Activated T-cell treated with anti-CD3 and anti-CD28 coated beads, Interleukin-2, amount 50 U/mL, for 72 hours (primary cell): ENCODE measurements at places on chromosomes 13 and 19.

DNA sequence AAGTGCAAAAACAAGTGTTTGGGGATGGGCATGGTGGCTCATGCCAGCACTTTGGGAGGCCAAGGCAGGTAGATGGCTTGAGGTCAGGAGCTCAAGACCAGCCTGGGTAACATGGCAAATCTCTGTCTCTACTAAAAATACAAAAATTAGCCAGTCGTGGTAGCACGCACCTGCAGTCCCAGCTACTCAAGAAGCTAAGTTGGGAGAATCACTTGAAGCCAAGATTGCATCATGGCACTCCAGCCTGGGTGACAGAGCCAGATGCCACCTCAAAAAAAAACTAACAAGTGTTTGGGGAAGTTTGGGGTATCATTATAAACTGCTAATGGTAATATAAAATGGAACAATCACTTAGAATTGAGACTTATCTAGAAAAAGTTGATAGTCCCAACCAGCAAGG, 24.6 kb downstream of the XPO4 start:
- H3K4me3 ChIP-seq: no peak overlapping the region
- H3K36me3 ChIP-seq: no peaks in the 10 kb centered on the region
- DNase-seq: no peak
- H3K4me1 ChIP-seq: peaks cover 27% of the 10 kb centered on the region
- H3K27ac ChIP-seq: no peak overlapping the region
- H3K27me3 ChIP-seq: no peaks in the 10 kb centered on the region

DNA sequence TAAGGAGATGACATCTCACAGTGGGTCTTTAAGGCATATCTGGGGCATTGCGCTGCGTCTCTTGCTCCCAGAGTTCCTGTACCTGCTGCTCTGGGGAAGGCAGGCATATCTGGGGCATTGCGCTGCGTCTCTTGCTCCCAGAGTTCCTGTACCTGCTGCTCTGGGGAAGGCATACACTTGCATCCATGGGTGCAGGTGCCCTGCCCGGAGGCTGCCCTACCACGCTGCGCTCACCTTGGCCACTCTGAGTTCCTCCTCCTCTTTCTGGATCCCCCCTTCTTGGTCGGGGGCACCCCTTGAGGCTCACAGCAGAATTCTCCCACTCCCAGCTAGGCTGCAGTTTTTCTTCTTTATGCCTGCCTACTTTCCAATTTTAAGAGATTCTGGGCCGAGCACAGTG, 60.9 kb upstream of the TMTC4 start:
- no peaks in the 10 kb centered on the region for H3K36me3 ChIP-seq
- H3K4me3 ChIP-seq: no peak overlapping the region

- no peak for DNase-seq
- no peaks in the 10 kb centered on the region for H3K27me3 ChIP-seq
- no peak overlapping the region for H3K27ac ChIP-seq
- peaks cover 2% of the 10 kb centered on the region for H3K36me3 ChIP-seq
- no peaks in the 10 kb centered on the region for H3K4me1 ChIP-seq
- H3K4me3 ChIP-seq: no peak overlapping the region
These were observed 178.2 kb downstream of the GPC5 start for GRCh38 chr13:91576590-91576989.

- peak overlapping the region; percentile 72 for H3K27ac ChIP-seq
- H3K4me1 ChIP-seq: peaks cover 32% of the 10 kb centered on the region
- H3K4me3 ChIP-seq: peak overlapping the region; percentile 69
- DNase-seq: peak; percentile 77
- no peaks in the 10 kb centered on the region for H3K27me3 ChIP-seq
- H3K36me3 ChIP-seq: peaks cover 37% of the 10 kb centered on the region
These were observed 36.2 kb upstream of the GARRE1 start for GRCh38 chr19:34217952-34218817.

GRCh38 chr13:45316338-45316737, 24.6 kb downstream of the TPT1 start:
- no peak overlapping the region for H3K27ac ChIP-seq
- H3K4me1 ChIP-seq: peaks cover 17% of the 10 kb centered on the region
- no peaks in the 10 kb centered on the region for H3K36me3 ChIP-seq
- no peak for DNase-seq
- H3K4me3 ChIP-seq: no peak overlapping the region

GRCh38 chr19:3660493-3661219, 34.1 kb upstream of the CACTIN start:
- H3K27ac ChIP-seq: no peak overlapping the region
- no peak for DNase-seq
- H3K36me3 ChIP-seq: no peaks in the 10 kb centered on the region
- no peaks in the 10 kb centered on the region for H3K27me3 ChIP-seq
- no peaks in the 10 kb centered on the region for H3K4me1 ChIP-seq

DNA sequence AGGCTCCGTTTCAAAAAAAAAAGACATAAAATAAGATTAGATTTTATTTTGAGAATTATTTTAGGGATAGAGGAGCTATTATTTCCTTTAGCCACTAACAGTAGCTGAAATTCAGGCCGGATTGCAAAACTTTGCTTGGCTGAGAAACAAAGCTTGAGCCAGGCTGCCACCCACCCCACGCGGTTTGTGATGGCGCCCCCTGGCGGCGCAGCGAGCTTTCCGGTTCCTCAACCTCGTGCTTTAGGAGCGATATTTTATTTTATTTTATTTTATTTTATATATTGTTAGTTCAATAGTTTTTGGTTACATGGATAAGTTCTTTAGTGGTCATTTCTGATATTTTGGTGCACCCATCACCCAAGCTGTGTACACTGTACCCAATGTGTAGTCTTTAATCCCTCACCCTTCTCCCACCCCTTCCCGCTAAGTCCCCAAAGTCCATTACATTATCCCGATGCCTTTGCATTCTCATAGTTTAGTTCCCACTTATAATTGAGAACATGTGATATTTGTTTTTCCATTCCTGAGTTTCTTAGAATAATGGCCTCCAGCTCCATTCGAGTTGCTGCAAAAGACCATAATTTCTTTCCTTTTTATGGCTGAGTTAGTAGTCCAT, 19.8 kb upstream of the CEACAM4 start:
- H3K4me1 ChIP-seq: peaks cover 5% of the 10 kb centered on the region
- H3K4me3 ChIP-seq: no peak overlapping the region
- no peak overlapping the region for H3K27ac ChIP-seq
- H3K36me3 ChIP-seq: no peaks in the 10 kb centered on the region
- peaks cover 37% of the 10 kb centered on the region for H3K27me3 ChIP-seq

GRCh38 chr13:112435973-112436372, 59.8 kb downstream of the SPACA7 start:
- no peak overlapping the region for H3K4me3 ChIP-seq
- no peak for DNase-seq
- peaks cover 4% of the 10 kb centered on the region for H3K36me3 ChIP-seq
- no peaks in the 10 kb centered on the region for H3K4me1 ChIP-seq
- H3K27me3 ChIP-seq: peaks cover 5% of the 10 kb centered on the region
- H3K27ac ChIP-seq: no peak overlapping the region

DNA sequence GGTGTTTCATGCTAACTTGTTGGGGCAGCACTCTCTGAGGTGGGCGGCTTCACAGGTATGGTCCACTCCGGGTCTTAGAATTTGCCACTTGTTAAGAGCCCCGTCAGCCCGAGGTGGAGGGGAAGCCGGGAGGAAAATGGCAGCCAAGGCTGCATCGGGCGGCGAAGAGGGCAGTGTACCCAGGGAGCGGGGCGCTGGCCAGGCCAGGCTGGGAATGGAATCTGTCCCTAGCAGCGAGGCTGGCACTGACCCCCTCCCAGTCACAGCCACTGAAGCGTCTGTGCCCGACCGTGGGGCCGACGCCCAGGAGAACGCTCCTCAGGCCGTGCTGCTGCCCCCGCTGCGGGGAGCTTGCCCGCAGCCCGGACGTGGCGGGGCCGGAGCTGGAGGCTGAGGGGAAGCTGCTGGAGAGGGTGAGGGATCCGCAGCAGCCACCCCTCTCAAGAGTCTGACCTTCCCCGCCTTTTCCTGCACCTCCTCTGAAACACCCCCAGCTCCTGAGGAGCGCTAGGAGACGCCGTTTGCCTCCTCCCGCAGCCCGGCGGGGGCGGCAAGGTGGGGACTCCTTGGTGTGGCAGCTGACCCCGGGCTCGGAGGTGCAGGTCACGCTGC, 313.8 kb upstream of the SPRY2 start:
- no peaks in the 10 kb centered on the region for H3K36me3 ChIP-seq
- H3K27ac ChIP-seq: no peak overlapping the region
- H3K4me1 ChIP-seq: no peaks in the 10 kb centered on the region
- H3K27me3 ChIP-seq: no peaks in the 10 kb centered on the region
- H3K4me3 ChIP-seq: no peak overlapping the region
- no peak for DNase-seq

DNA sequence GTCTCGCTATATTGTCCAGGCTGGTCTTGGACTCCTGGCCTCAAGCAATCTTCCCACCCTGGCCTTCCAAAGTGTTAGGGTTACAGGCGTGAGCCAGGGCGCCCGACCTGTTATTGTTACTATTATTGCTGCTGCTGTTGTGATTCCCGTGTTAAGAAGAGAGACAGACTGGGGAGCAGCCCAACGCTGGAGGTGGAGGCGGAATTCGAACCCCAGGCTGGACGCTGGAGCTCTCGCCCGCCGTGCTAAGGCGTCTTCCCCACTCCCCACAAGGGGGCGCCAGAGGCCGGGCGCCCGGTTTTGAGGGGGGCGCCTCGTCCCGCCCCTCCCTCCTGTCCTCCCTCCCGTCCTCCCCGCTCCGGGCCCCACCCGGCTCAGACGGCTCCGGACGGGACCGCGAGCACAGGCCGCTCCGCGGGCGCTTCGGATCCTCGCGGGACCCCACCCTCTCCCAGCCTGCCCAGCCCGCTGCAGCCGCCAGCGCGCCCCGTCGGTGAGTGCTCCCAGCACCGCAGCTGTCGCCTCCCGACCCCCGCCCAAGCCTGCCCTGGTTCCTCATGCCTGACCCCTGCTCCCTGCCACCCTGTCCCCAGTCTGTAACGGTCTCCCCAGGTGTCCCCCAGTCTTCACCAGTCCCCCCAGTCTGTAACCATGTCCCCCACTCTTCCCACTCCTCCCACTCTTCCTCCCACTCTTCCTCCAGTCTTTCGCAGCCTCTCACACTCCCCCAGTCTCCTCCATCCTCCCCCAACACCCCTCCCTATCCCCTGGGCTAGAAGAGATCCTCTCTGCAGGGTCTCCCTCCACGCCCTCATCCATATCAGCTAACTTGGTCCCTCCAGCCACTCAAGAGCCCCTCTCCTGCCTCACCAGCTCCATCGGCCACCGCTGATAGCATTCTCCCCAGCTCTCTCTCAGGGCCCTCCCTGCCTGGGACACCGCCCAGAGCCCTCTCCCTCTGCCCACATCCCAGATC, at the start of gene EHD2:
Gene EHD2 (plus strand): TSS at position 377 of the 976 bp plus-strand sequence. CDS start 3,191 bp downstream, outside the sequence.
- H3K4me3 ChIP-seq: peak within 1 kb of the TSS; percentile 67
- no peaks in the 10 kb centered on the region for H3K36me3 ChIP-seq
- peaks cover 20% of the 10 kb centered on the region for H3K4me1 ChIP-seq
- peaks cover 41% of the 10 kb centered on the region for H3K27me3 ChIP-seq

- H3K27ac ChIP-seq: no peak overlapping the region
- no peaks in the 10 kb centered on the region for H3K36me3 ChIP-seq
- DNase-seq: no peak
- H3K27me3 ChIP-seq: peaks cover 26% of the 10 kb centered on the region
These were observed 5.3 kb upstream of the MAB21L1 start for GRCh38 chr13:35481777-35482176.

- no peak for DNase-seq
- no peak overlapping the region for H3K27ac ChIP-seq
- no peak overlapping the region for H3K4me3 ChIP-seq
- no peaks in the 10 kb centered on the region for H3K36me3 ChIP-seq
These were observed 93.9 kb upstream of the TDRD3 start for GRCh38 chr13:60303166-60303565.

DNA sequence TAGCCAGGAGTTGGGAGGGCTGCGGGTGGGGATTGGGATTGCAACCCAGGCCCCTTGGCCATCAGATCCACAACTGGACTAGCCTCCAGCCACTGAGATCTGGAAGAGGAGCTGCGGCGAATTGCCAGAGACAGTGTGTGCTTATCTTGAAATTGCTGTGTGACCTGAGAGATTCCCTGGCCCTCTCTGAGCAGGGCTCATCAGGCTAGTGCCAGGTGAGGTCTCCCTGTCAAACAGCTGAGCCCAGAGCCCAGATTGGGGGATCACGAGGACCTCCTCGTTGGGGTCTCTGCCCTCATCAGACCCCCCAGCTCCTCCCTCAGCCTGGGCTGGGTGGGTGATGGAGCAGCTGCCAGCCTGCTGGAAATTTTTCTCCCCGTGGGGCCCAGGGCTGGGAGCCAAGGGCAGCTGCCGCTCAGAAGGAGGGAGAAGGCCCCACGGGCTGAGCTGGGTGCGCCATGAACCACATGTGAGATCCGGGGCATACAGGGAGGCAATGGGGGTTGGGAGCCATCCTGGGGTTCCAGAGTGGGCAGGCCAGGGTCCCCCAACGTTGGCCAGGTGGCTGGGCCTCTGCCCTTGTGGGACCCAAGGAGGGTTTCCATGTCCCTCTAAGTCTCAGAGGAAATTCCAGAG, 7.2 kb downstream of the FUT5 start:
- no peaks in the 10 kb centered on the region for H3K36me3 ChIP-seq
- H3K27ac ChIP-seq: no peak overlapping the region
- peaks cover 7% of the 10 kb centered on the region for H3K27me3 ChIP-seq

GRCh38 chr19:4976401-4977298, 7.7 kb downstream of the KDM4B start:
- H3K4me1 ChIP-seq: peaks cover 20% of the 10 kb centered on the region
- peaks cover 1% of the 10 kb centered on the region for H3K36me3 ChIP-seq
- H3K27me3 ChIP-seq: no peaks in the 10 kb centered on the region
- no peak overlapping the region for H3K27ac ChIP-seq
- no peak overlapping the region for H3K4me3 ChIP-seq
- DNase-seq: no peak

DNA sequence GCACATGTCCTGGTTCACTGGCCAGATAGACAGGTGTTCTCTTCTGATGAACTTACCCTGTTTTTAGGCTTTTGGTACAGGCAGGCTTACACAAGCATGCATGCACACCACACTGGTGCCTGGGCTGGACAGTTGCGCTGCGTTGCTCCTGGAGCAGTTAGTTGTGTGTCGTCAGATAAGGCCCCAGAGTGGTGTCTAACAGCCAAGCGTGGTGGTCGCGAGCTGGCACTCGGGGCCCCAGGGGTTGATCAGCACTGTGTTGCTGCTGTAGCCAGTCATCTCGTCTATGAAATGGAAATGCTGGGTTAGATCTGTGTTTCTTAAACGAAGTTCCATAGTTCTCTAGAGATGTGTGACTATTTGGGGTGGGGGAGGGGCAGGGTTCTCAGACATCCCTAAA, 24.6 kb upstream of the TEX29 start:
- no peak overlapping the region for H3K27ac ChIP-seq
- H3K27me3 ChIP-seq: no peaks in the 10 kb centered on the region
- peaks cover 3% of the 10 kb centered on the region for H3K36me3 ChIP-seq
- H3K4me1 ChIP-seq: no peaks in the 10 kb centered on the region
- no peak for DNase-seq

- H3K27me3 ChIP-seq: no peaks in the 10 kb centered on the region
- peak; percentile 57 for DNase-seq
- peak overlapping the region; percentile 77 for H3K4me3 ChIP-seq
- peak overlapping the region; percentile 4 for H3K27ac ChIP-seq
- peaks cover 40% of the 10 kb centered on the region for H3K4me1 ChIP-seq
These were observed 829 bp downstream of the B3GLCT start for GRCh38 chr13:31200637-31200971.

DNA sequence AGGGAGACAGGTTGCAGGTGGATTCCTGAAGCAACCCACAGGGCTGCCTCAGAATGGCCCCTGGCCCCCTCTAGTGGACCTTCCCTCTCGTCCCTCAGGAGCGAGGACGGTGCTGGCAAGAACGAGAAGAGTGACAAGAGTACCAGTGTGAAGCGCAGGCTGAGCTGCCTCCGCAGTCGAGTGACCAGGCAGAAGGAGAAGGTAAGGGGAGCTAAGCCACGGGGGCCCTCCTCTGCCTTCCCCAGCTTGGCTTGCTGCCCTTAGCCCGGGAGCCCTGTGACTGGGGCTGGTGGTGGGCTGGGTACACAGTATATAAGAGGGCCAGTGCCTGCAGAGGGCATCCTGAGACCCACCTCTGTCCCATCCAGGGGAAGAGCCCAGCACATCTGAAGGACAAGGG, 34.0 kb downstream of the ARHGEF18 start:
- no peaks in the 10 kb centered on the region for H3K27me3 ChIP-seq
- H3K36me3 ChIP-seq: no peaks in the 10 kb centered on the region
- H3K27ac ChIP-seq: no peak overlapping the region
- no peak for DNase-seq
